ENCODE measurements at places on chromosomes 11 and 22.

DNA sequence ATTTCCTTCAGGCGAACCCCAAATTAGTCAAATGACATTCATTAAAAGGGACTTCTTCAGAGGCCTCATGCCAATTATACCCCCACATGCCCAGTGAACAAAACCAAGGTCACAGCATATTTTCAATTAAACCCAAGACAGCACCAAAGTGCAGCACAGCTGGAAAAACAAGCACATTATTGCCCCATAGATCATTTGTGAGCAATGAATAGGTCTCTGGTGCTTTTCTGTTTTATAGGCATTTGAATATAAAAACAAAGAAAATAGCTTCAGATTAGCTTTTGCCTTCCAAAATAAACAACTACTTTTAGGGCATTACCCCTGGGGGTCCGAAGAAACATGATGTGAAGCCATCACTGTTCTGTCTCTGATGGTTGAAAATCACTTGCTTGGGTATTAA lies 1319.9 kb downstream of the LRRC4C start:
- DNase-seq, result no peak

DNA sequence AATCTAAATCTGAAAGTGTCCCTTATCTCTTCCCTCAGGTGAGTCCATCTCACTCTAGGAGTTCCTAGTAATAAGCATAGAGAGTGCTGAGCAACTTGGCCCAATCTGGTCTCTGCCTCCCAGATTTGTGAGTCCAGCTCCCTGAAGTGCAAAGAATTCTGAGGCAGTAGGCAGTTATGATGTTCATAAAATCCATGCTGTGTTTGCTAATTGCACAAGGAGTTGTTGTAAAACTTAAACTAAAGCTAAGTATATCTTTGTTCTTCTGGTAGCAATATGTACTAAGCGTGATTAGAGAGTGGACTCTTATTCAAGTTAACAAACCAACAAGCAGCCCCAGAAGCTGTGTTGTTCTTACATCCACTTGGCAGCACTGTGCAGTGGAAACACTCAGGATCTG lies 7.6 kb upstream of the PTH start:
- DNase-seq, result no peak

GRCh38 chr11:12889243-12889642 lies 119.9 kb upstream of the RASSF10 start:
- peak; percentile 89 for DNase-seq

DNA sequence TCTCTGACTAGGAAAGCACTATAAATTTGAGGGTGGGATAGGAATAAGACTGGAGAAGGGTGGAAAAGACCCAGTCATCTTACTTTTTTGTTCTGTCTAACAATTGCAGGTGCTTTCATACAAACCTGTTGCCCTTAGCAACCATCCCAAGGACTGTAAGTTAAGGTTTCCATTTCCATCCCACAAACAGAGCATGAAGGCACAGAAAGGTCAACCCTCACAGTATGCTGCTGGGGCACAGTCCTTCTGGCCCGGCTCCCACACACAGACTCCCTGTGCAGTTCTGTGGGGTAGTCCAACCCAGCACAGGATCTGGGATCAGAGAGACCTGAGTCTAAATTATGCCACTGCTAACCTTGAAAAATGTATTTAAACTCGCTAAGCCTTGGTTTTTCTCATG lies 38.4 kb upstream of the ETS1 start:
- no peak for DNase-seq
